Fibroblast of skin of back (primary cell): ENCODE measurements at places on chromosomes 12 and 14.
A peak's percentile ranks its signal among the peaks of the same experiment; 100 is the strongest.

DNA sequence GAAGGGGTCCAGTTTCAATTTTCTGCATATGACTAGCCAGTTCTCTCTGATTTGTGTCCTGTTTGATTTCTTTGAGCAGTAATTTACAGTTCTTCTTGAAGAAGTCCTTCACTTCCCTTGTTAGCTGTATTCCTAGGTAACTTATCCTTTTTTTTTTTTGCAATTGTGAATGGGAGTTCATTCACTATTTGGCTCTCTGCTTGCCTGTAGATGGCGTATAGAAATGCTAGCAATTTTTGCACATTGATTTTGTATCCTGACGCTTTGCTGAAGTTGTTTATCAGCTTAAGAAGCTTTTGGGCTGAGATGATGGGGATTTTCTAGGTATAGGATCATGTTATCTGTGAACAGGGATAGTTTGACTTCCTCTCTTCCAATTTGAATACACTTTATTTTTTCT is 77.6 kb upstream of the NID2 start:
- DNase-seq: no peak

DNA sequence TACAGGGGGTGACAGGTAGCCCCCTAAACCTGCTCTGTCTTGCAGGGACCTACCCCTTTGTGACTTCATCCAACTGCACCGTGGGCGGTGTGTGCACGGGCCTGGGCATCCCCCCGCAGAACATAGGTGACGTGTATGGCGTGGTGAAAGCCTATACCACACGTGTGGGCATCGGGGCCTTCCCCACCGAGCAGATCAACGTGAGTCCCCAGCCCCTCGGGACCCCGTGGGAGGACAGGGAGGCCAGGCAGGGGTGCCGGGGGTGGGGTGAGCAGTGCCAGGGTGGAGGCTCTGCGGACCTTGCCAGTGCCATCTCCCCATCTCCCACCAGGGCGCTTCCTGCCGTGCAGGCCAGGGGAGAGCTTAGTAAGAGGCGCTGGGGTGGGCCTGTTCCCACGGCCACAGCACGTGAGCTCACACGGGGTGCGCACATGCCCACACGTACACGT is 11.1 kb upstream of the SIVA1 start:
- DNase-seq: no peak

DNA sequence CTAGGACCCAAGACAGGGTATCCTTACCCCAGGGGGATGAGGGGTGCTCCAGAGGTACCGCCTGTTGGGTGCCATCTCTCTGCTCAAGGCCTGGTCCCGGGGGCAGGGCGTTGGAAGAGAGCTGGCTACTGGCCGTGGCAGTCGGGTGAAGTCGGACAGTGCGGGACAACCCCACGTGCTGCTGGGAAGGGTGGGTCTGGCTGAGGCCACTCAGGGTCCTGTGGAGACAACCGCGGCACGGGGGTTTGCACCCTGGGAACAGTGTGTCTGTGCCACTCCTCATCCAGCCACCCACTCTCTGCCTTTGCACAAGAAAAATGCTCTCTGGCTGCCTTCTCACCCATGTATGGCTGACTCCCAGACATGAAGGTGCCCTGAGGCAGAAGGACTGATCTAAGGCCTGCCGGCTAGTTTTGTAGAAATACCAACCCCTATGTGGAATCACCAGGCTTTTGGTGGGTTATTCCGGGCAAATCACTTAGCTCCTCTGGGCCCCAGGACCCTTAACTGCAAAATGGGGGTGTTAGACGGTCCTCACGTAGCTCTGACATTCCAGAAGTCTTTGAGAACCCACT is 56.5 kb downstream of the LTBP2 start:
- no peak for DNase-seq

GRCh38 chr12:68013181-68013580 is 23.9 kb downstream of the IFNG-AS1 start:
- no peak for DNase-seq

DNA sequence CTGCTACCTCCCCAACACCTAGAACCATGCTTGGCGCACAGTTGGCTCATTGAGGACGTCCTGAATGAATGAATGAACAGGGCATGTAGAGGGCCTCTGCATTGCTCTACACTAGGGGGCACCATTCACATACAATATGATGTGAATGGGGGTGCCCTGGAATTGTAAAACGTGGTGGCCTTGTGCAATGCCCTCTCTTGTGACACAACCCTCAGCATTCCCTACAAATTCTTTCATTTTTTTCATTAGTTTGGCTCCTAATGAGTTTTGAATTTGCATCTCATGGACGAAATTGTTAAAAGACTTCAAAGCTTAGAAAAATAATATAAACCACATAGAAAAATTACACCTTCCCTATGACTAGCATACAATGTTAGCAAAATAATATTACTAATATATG is 2.3 kb upstream of the DIO2 start:
- peak; percentile 37 for DNase-seq

- DNase-seq: no peak
Observed at GRCh38 chr12:46217541-46218321, 51.1 kb downstream of the SLC38A1 start.

DNA sequence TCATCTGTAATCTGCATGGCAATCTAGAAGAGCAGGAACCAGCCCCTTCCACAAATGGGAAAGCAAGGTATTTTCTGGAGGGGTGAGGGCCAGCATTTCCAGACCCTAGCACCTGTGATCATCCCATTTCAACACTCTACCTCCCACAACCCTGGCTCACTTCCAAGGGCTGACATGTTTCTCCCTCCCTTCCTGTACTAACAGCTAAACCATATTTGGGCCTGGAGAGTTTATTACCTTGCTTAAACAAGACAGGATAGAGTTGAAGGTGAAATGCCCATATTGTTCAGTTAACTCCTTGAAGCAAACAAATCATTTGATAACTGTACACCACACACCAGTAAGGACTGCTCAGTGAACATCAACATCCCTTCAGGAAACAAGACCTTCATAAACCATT is 158.4 kb downstream of the PPM1H start:
- DNase-seq: no peak

GRCh38 chr14:30295980-30296379 is 263.0 kb upstream of the G2E3 start:
- no peak for DNase-seq

DNA sequence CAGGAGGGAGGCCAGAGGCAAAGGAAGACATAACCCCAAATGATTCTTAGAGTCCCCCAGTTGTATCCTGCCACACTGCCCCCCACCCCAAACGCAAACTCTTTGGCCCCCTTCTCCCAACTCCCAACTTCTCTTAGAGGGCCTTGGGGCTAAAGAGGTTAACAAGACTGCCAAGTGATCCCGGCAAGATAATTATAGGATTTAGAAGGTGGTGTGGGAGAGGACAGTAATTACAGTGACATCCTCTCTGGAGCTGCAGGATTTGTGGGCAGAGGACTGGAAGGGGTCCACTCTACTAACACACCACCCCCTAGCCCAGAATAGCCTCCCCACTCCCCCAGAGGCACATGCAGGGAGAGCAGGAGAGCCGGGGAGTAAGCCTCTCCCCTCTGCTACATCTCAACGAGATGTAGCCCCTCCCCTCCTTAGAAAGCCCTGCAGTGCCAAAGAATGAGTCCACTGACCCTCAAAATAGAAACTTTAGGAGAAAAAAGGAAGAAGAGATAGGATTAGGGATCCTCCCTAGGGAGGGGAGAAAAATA is 5.3 kb upstream of the GDF11 start:
- DNase-seq: no peak
